ENCODE measurements at places on chromosomes 5 and 9. TPM values are rescaled to one million over a fixed set of nuclear protein-coding genes. Genes with fewer than 3 reads are reported as not detected.

Gene SPATA31A3
- total RNA-seq, result not detected

Gene PCDHGA10
- total RNA-seq, result 6.9 TPM

Gene CD180
- total RNA-seq, result not detected

Gene PPP2R2B
- total RNA-seq, result not detected

Gene SLC25A2
- 0.28 TPM for total RNA-seq

Measured in IMR-90 (cell line).